WTC11 (cell line): ENCODE measurements at places on chromosomes 6 and 20. TPM values are rescaled to one million over a fixed set of nuclear protein-coding genes. Genes with fewer than 3 reads are reported as not detected.

Gene HLA-A
- total RNA-seq: 93.2 to 135 TPM (median 134 TPM) in 3 replicates

DNA sequence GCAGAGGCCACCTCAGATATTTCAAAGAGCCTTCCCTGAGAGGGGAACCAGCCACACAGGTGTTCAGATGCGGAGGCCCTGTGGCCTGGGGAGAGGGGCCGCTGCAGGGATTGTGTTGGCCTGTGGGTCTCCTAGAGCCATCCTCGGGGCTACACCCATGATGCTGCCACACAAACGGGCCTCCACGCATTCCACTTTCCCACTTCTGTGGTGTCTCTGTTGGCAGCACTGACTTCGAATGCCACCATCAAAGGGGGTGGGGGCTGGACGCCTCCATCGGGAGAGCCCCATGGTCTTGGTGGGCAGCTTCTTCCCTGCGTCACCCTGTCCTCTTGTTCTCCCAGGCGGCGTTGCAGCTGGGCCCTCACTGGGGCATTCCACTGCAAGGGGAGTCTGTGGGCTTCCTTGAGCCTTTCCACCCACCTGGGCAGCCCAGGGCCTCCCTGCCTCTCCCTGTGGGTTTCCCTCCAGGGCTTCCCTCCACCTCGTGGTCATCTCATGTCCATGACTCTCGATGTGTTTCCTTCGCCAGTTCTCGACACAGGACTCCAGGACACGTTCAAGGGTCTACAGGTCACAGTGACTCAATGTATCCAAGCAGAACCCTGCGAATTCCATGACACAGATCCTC, 145.5 kb downstream of the ERMARD start:
- H3K4me1 ChIP-seq: no peaks in the 10 kb centered on the region
- no peak for DNase-seq
- peaks cover 3% of the 10 kb centered on the region; the same call in 1 of the 2 replicates for H3K27me3 ChIP-seq
- no peak overlapping the region for H3K27ac ChIP-seq
- H3K4me3 ChIP-seq: no peak overlapping the region
- peaks cover 4% of the 10 kb centered on the region for H3K36me3 ChIP-seq

- H3K36me3 ChIP-seq: no peaks in the 10 kb centered on the region
- DNase-seq: no peak
- H3K27me3 ChIP-seq: no peaks in the 10 kb centered on the region
- H3K4me1 ChIP-seq: no peaks in the 10 kb centered on the region
- H3K4me3 ChIP-seq: no peak overlapping the region
- H3K27ac ChIP-seq: no peak overlapping the region
Observed at GRCh38 chr6:9620263-9620662, 794.6 kb downstream of the TFAP2A start.

- DNase-seq: no peak
- H3K4me3 ChIP-seq: peak overlapping the region; percentile 94
- no peak overlapping the region; the same call in 1 of the 2 replicates for H3K27ac ChIP-seq
- no peaks in the 10 kb centered on the region for H3K36me3 ChIP-seq
- peaks cover 15% of the 10 kb centered on the region for H3K4me1 ChIP-seq
- peaks cover 24% of the 10 kb centered on the region for H3K27me3 ChIP-seq
Observed at GRCh38 chr6:26330859-26331217, 34.2 kb upstream of the BTN3A2 start.
